ENCODE measurements at places on chromosomes 2 and 18.

DNA sequence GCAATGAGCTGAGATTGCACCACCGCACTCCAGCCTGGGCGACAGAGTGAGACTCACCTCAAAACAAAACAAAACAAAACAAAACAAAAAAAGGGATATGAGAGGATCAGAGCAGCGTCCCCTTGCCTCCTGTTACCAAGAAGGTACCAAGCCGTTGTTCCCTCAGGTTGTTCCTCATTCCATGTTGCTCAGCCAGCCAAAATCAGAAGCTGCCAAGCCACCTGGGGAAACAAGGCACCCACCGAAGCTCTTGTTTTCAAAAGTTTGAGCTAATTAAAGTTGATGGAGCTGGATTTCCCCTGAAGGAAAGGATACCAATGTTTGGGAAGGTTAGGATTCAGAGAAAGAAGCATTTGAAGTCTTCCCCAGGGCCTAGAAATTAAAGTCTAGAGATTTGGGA lies 21.8 kb upstream of the STEAP3 start:
- no peak for DNase-seq

GRCh38 chr2:157603198-157603597 lies 25.5 kb downstream of the ACVR1C start:
- no peak for DNase-seq

DNA sequence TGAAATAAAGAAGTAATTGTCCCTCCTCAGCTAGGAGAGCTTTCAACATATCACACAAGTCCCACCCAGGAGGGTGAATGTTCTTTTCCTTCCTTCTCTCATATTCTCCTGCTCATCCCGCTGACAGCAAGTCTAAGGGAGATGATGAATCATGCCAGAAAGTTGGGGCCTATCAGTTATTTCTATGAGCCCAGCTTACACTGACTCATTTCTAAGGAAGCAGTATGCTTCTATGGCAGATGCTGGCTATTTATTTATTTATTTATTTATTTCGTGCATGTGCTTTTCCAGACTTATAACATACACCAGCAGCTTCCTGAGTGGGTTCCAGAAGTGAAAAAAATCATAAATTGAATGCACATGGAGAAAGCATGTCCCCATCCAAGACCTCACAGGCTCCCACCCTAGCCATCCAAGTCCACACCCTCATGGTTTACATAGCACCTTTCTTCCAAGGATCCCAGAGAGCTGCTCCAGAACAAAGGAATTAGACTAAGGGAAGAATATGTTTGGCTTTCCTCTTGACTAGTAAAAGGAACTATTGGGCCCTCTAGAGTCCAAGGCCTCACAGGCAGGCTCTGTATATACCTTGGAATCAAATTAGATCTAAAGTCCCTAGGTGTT lies 1074.2 kb upstream of the ZEB2 start:
- peak; percentile 77 for DNase-seq

DNA sequence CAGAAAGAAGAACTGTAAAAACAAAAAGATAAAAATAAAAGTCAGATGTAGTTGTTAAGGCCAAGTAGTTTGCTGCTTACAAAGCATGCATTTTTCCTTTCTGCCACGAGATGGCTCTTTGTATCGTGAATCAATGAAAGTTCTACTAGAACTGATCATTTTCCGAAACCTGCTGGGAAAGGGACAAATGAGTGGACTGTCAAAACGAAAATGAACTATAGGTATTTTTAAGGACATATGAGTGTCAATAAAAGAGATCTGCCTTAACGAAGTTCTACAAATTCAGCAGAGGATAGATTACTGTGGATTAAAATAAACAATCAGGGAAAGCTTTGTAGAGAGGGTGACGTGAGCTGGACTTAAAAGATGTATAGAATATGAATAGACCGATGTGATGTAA lies 15.0 kb upstream of the ELOA2 start:
- peak; percentile 28 for DNase-seq

GRCh38 chr2:151560289-151560688 lies 150.6 kb downstream of the RIF1 start:
- DNase-seq: no peak

- DNase-seq: no peak
These were observed 3.7 kb upstream of the TMEM214 start for GRCh38 chr2:27029051-27029450.

DNA sequence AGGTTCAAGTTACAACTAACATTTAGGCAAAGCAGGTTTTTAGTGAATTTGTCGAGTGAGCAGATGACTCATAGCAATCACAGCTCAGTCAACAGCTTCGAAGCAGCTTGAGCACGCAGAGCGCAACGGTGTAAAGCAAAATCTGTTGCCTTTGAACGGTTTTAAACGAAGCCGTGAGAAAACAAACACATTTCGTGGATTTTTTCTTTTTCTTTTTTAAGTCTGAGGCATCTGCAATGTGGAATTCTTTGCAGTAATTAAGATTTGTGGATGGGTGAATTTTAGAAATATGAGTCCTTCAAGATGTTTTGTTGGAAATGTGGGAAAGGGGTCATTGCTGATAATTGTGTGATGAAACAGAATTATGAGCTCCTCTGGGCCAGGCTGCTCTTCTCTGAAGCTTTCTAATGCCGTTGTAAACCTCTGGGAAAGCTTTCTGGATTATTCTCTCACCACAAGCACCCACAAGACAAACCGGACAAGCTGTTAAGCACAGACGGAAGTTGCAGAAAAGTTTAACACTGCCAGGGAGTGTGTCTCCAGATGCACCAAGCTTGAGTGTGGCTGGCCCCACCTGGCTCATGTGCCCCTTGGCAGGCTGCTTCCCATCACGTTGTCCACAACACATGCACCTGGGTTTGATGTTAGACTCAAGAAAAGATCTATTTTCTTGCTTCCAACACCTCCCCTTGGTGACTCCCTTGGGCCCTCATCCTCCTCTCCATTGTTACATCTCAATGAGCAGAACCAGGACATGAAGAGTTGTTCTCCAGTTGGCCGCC lies 224.7 kb downstream of the ACKR3 start:
- peak; percentile 41 for DNase-seq

DNA sequence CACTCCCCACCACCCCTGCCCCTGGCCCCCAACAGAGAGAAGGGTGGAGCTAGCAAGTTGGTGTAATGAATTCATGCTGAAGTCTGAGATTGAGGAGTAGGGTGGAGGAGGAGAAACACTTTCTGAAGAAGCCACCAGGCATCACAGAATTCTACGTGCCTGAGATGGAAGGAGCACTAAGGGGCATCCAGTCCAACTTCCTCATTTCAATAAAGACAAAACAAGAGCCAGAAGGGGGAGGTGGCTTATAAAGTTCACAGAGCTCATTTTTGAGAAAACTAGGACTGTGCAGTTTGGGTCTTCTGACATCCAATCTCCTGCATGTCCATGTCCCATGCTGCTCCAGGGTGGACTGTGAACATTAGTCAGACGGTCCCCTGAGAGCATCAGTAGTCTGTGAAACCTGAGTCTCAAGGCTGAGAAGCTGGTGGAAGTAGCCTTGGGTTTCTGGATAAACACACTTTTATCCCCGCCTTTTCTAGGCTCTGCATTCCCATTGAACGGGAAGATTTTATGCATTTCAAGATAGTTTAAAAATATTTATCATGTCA lies 77.7 kb downstream of the TRIM43 start:
- no peak for DNase-seq

DNA sequence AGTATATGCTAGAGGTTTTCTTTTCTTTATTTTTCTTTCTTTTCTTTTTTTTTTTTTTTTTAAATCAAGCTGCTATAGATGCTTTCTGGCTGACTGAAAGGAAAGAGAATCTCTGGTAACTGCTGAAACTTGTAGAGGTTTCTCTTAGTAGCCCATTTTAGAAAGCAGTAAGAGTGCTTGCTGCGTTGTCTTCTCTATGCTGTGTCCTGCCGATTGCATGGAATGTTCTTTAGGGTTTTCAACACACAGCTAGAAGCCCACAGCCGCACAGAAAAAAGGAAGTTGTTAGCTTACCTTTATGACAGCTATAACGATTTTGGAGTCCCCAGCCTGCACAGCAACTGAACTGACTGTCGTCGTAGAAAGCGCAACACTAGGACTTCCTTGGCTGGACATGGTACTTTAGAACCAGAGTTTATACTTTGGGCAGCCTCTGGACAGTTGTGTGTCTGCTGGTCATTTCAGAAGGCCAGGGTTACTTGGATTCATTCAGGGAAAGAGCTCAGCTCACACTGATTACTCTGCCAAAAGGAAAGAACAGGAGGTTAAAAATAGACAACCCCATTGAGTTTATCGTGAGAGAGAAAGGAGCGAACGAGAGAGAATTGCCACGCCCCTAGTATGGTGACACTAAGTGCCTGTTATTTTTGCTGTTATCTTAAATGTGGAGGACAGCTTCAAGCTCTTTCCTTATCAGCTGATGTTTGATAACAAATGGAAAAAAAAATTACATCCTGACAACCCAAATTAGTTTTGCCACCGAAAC lies at the start of gene CCDC141:
CCDC141 (minus strand) TSS at position 592 of the 766 bp plus-strand sequence; CDS start at position 396, 196 bp downstream.
- DNase-seq: no peak

DNA sequence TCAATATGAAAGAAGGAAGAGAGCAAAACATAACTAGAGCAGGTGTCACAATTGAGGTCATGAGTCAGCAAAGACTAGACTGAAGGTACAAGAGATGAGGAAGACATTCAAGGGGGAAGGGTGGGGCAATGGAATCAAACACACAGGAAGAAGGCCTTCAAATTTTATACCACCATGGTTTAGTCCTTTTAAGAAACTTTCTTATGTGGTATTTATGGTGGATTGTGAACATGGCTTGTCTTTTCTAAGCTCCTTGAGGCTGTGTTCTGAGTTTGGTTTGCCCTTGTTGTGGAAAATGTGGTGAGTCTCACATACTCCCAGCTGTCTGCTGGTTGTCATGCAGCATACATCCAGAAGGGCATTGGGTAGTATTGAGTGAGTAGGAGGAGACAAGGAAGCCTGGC lies 62.1 kb downstream of the NABP1 start:
- no peak for DNase-seq

DNA sequence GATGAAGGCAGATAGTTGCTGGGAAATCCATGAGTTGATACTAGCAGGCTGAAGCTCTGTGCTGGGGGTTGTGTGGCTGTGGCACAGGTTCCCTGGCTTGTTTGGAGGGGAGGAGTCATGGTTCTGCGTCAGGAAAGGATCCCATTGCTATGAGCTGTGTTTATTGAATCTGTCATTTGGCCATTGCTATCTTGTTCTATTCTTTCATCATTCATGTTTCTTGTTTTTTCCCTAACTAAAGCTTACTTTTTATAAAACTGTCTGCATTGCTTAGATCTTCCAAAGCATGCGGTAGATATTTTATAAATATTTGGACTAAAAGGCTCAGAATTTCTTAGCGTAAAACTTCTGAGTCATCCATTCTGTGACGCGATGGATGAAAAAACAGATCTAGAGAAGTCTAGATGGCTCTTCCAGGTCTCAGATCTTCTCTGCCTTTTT lies 335.3 kb downstream of the PTPRM start:
- DNase-seq: peak; percentile 35

GRCh38 chr2:24613154-24613814 lies 122.2 kb downstream of the NCOA1 start:
- peak; percentile 42 for DNase-seq

DNA sequence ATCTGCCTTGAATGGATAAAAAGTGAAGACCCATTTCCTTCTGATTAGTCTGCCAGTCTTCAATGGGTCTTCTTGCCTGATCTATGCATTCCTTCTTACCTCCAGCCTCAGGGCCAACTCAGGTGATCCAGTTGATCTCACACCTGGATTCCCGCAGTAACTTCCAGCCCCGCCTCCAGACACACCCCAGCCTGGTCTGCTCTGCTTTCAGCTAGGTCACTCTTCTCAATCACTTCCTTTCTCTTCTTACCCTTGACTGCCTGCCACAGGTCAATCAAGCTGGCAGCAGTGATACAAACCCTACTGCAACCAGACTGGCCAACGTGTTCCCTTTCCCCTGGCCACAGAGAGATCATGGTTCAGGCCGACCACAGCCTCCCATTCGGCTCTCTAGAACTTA lies 263.6 kb downstream of the ZNF516 start:
- no peak for DNase-seq

GRCh38 chr18:37341016-37341415 lies 224.6 kb downstream of the CELF4 start:
- DNase-seq: no peak

DNA sequence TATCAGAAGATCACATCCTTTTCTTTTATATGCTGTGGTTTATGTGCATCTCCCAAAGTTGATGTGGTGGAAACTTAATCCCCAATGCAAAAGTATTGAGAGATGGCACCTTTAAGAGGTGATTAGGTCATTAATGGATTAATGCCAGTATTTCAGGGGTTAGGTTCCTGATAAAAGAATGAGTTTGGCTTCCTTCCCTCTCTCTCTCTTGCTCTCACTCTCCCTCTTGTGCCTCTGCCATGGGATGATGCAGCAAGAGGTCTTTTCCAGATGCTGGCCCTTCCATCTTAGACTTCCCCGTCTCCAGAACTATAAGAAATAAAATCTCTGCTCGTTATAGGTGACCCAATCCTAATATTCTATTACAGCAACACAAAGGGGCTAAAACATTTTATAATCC lies 85.0 kb downstream of the TTC27 start:
- DNase-seq: peak; percentile 29

GRCh38 chr2:71884303-71885042 lies 263.2 kb downstream of the CYP26B1 start:
- DNase-seq: peak; percentile 55

DNA sequence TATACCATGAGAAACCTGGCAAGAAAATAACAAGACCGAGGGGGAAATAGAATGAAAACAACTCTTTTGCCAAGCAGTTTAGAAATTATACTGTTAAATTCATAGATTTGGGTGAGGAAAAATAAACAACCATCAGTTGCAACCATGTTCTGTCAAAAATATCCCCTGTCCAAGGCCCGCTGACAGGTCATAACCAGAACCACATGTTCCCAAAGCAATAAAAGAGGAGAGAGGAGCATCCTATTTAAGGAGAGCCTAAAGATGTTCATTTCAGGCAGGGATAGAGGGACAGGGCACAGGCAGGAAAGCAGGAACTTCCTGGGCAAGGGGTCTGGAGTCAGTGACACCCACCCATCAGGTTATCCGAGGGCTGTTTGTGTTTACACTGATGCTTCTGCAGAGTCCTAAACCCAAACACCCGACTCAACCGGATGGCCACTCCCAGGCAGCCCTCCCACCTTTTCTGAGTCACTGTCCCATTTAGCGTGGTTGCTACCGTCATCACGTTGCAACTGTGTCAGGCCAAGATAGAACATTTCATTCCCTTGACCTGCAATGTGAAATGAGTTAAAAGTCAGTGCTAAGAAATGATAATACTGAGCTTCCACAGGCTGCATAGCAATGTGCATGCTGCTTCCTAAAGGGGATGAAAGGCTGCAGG lies 468.3 kb upstream of the RAB12 start:
- peak; percentile 61 for DNase-seq

DNA sequence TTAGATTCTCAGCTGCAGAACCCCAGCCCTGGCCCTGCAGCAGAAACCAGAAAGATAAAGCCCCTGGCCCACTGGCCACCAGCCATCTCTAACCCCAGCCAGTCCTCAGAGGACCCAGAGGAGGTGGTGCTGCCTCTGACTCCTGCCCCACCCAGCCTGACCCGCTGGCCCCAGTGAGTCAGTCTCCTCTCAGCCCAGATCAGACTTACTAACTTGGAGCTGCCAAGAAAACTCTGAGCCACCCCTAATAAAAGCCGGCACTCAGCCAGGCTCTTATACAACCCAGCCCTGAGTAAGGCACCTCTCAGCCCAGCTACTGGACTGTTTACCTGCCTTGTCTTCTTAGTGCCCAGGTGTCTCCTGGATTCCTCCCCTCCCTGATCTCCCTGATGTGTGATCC lies 2.0 kb downstream of the SLC14A2 start:
- peak; percentile 90 for DNase-seq

All from fibroblast of the conjunctiva (primary cell).